ENCODE measurements at places on chromosomes 7 and 10.

GRCh38 chr10:48291190-48291589 lies 15.3 kb upstream of the MAPK8 start:
- no peak for DNase-seq

DNA sequence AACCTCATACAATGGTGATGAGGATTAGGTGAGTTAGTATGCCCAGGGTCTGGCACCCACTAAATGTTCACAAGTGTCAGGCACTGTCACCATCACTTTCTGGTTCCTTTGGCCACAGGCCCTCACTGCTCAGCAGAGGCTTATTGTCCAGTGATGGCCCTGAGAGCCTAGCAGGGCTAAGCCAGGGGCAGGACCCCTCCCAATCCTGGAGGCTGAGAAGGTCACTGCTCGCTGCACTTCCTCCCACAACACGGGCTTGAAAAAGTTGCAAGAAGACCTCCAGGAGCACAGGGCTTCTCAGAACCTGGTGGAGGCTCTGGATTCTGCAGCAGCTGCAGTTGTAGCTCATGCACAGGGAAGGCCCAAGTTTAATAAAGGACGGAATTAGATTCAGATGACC lies 48.1 kb downstream of the DRGX start:
- no peak for DNase-seq

DNA sequence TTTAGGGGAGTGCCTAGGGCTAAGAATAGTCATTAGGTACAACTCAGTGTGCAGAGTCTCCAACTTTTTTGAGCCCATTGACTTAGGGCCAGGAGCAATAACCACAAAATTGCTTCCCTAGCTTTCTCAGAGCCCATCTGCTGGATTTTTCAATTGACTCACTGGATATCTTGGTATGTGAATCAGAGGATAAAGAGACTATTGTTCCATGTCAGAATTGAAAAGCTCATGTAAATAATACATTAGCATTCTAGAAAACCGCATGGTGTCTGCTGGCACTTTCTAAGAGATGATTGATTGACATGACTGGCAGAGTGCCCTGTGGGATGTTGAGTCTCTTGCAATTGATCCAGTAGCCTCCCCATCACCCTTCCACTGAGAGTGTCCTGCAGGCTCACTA lies 246.2 kb downstream of the CCDC7 start:
- DNase-seq, result no peak

- DNase-seq, result no peak
Measured at GRCh38 chr7:86786376-86786775, 142.7 kb downstream of the GRM3 start.

GRCh38 chr10:93629647-93630305 lies 17.4 kb downstream of the PDE6C start:
- DNase-seq, result no peak

Data from activated CD8-positive, alpha-beta memory T cell treated with anti-CD3 and anti-CD28 coated beads for 4 hours (primary cell).